ENCODE measurements at places on chromosomes 3 and 15. TPM values are rescaled to one million over a fixed set of nuclear protein-coding genes. Genes with fewer than 3 reads are reported as not detected.

- no peak for DNase-seq
- H3K4me1 ChIP-seq, result peaks cover 36% of the 10 kb centered on the region
- H3K4me3 ChIP-seq, result peak overlapping the region; percentile 25
- H3K27me3 ChIP-seq, result no peaks in the 10 kb centered on the region
- H3K27ac ChIP-seq, result peak overlapping the region; percentile 88
These were observed 17.4 kb upstream of the CHD2 start for GRCh38 chr15:92882697-92883162.

The C3orf49 gene
- total RNA-seq, result not detected

GRCh38 chr3:142706321-142707127, 17.3 kb upstream of the TRPC1 start:
- no peaks in the 10 kb centered on the region for H3K36me3 ChIP-seq
- no peak overlapping the region for H3K27ac ChIP-seq
- no peak overlapping the region for H3K4me3 ChIP-seq
- no peaks in the 10 kb centered on the region for H3K27me3 ChIP-seq

GRCh38 chr3:127204841-127205582, 12.1 kb downstream of the PRR23E start:
- no peak overlapping the region for H3K27ac ChIP-seq
- no peaks in the 10 kb centered on the region for H3K27me3 ChIP-seq
- no peaks in the 10 kb centered on the region for H3K36me3 ChIP-seq
- DNase-seq, result no peak

DNA sequence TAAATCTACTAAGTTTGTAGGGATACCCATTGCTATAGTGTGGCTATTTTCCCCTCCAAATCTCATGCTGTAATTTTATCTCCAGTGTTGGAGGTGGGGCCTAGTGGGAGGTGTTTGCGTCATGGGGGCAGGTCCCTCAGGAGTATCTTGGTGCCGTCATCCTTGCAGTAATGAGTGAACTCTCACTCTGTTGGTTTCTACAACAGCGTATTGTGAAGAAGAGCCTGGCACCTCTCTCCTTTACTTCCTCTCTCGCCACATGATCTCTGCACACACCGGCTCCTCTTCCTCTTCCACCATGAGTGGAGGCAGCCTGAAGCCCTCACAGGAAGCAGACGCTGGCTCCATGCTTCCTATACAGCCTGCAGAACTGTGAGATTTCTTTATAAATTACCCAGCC, 34.0 kb upstream of the TRPM1 start:
- no peak overlapping the region for H3K27ac ChIP-seq
- H3K27me3 ChIP-seq, result no peaks in the 10 kb centered on the region
- H3K4me3 ChIP-seq, result no peak overlapping the region
- no peaks in the 10 kb centered on the region for H3K4me1 ChIP-seq

The LMCD1 gene
- 4.7 TPM for total RNA-seq

- H3K27ac ChIP-seq, result no peak overlapping the region
- no peaks in the 10 kb centered on the region for H3K36me3 ChIP-seq
These were observed 2.9 kb downstream of the CORO2B start for GRCh38 chr15:68581725-68582124.

- H3K27ac ChIP-seq, result peak overlapping the region; percentile 92
- peaks cover 26% of the 10 kb centered on the region for H3K4me1 ChIP-seq
- H3K27me3 ChIP-seq, result no peaks in the 10 kb centered on the region
- H3K36me3 ChIP-seq, result no peaks in the 10 kb centered on the region
These were observed 2.2 kb downstream of the PIAS1 start for GRCh38 chr15:68056097-68056865.

DNA sequence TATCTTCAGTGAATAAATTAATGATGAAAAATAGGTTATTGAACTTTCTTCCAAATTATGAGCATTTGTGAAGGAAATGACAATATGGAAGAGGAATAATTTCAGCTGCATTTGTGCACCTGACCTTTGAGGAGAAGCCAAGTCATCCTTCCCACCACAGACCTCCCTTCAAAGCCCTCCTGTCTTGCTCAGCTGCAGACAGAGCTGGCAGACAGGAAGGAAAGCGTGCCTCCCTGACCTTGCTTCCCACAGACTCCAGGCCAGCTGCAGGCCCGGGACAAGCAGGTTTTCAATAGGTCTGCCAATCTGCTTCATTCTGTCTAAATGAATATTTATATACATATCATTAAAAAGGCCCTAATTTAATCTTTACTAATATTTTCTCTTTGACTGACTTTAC, 152.9 kb upstream of the RBMS3 start:
- H3K36me3 ChIP-seq, result no peaks in the 10 kb centered on the region
- no peak overlapping the region for H3K4me3 ChIP-seq
- H3K27ac ChIP-seq, result no peak overlapping the region
- no peaks in the 10 kb centered on the region for H3K4me1 ChIP-seq
